ENCODE measurements at places on chromosomes 5 and 9.
A peak's percentile ranks its signal among the peaks of the same experiment; 100 is the strongest.

- peak; percentile 29 for DNase-seq
These were observed 286.8 kb downstream of the NR2F1-AS1 start for GRCh38 chr5:93294199-93294598.

DNA sequence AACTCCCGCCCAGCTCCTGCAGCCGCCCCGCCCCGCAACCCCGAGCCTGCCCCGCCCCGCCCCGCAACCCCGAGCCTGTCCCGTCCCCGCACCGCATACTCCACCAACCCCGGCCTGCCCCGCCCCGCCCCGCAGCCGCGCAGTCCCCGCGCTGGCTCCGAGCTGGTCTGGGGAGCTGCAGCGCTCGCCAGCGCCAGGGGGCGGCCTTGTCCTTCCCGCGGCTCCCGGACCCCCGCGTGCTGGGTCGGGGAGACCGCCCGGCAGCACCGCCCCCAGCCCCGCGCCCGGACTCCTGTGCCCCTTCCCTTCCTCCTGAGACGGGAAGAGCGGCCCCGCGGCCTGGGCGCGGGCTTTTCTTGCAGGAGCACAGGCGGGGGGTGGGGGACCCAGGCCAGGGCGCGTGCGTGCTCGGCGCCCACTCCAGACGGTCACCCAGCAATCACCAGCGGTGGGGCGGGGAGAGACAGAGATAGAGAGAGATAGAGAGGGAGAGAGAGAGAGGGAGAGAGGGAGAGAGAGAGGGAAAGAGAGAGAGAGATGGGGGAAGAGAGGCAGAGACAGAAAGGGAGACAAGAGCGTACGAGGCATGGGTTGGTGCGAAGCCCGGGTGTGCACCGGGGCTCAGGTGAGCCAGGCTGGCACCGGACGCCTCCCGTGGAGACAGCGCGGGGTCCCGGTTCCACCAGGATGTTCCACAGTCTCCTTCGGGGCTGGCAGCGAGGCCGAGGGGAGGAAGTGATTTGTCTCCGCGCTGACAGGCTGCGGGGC is 14.7 kb upstream of the TMEM250 start:
- DNase-seq, result no peak

- DNase-seq, result peak; percentile 49
These were observed 25.6 kb upstream of the TDRD7 start for GRCh38 chr9:97386265-97386633.

- no peak for DNase-seq
These were observed 20.5 kb downstream of the COL15A1 start for GRCh38 chr9:98964201-98964600.

GRCh38 chr5:96871686-96872085 is 4.6 kb upstream of the ERAP2 start:
- DNase-seq, result no peak

- no peak for DNase-seq
These were observed 52.9 kb upstream of the ZNF366 start for GRCh38 chr5:72559866-72560766.

DNA sequence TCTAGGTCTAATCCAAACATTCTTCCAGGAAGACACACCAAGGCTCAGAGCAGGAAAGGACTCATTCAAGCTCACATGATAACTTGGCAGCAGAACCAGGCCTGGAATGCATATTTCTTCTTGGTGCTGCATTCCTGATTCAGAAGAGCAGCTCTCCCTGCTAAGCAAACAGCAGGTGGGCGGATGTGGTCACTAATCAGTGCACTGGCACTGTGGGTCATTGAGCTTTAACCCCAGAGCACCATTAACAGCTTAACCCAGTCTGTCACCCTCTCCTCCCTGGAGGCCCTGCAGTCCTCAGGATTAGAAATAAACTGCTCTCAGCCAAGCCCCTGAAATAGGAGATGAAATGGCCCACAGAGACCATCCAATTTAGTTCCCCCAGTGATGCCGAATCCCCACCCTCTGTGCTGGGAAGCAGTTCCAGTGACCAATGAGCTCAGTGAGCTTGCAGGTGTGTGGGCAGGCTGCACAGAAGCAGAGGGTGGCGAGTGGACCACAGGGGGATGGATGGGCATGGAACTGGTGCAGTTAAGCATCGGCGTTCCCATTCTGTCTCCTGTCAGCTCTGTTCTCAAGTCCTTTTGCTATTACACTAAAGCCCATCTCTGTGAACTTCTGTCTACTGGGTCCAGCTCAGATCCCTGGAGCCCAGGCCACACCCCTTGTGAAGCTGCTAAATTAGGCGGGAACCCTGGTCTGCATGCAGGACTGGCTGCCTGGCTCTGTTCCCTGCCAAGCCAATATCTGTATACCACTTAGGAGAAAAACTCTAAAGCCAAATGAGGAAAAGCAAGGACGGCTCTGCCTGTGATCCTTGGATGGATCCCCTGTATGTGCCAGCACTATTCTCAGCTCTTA is 16.6 kb upstream of the MEGF9 start:
- DNase-seq, result peak; percentile 96

GRCh38 chr5:143716881-143717280 is 95.1 kb upstream of the HMHB1 start:
- DNase-seq, result no peak

All from Caki2 (cell line).